ENCODE measurements at places on chromosomes 6 and 20. TPM values are rescaled to one million over a fixed set of nuclear protein-coding genes. Genes with fewer than 3 reads are reported as not detected.

The EEF1A2 gene
- polyA plus RNA-seq, result 952 TPM

The PAK1IP1 gene
- polyA plus RNA-seq, result 25.2 TPM

The NKAIN2 gene
- 0.69 TPM for polyA plus RNA-seq

The CTNNBL1 gene
- 42.6 TPM for polyA plus RNA-seq

The DNMT3B gene
- polyA plus RNA-seq, result 0.14 TPM

The MYCT1 gene
- polyA plus RNA-seq, result 4.5 TPM

The ADAM33 gene
- polyA plus RNA-seq, result 4.6 TPM

The PRPF6 gene
- 52.5 TPM for polyA plus RNA-seq

The RBPJL gene
- polyA plus RNA-seq, result not detected

The SLC26A8 gene
- polyA plus RNA-seq, result not detected

The HDGFL1 gene
- polyA plus RNA-seq, result not detected

- no peak for DNase-seq
These were observed 8.5 kb downstream of the TMEM242 start for GRCh38 chr6:157314705-157315321.

DNA sequence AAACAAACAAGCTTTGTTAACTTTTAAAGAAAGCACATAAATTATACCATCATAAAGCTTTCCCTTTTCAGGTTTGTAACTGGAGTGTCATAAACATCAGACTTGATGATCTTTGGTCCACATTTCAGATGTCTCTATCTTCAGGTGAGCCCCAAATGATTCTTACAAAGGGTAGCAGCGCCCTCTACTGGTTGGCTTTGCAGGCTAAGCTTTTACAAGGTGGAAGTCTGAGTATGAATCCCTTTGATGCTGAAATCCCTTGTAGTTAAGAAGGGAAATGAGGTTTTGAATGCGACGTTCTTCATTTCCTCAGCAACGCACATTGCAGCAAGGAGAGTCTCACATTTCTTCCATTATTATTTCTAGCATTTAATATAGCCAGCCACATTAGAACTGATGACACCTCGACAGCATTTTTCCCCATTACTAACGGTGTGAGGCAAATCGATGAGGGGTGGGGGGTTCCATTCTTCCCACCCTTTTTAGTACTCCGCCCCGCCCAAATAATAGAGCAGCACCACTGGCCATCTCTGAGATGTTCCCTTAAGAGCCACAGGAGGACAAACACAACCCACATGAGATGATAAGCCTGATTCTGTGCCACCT lies 126.3 kb upstream of the NT5E start:
- DNase-seq, result peak; percentile 45

- no peak for DNase-seq
These were observed 148.7 kb downstream of the ZDHHC14 start for GRCh38 chr6:157529654-157530039.

DNA sequence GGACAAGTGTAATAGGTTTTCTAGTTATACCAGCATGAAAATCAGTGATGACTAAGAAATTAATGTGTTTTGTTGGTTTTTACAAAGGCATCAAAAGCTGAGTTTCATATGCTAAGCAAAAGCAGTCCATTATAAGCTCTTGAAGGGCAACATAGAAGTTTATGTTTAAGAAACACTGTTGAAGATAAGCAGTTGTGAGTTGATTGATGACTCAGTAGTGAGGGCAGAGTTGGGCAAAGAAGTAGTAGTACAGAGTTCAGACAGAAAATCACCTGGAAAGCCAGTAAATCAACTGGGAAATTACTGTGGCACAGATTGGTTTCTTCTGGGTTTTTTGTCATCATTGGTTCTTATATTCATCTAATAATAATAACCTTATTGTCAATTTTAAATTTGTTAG lies 78.0 kb upstream of the SMIM8 start:
- no peak for DNase-seq

GRCh38 chr6:116369964-116370759 lies 585 bp upstream of the DSE start:
- no peak for DNase-seq

- no peak for DNase-seq
These were observed 15.5 kb downstream of the CYP39A1 start for GRCh38 chr6:46637145-46637544.

DNA sequence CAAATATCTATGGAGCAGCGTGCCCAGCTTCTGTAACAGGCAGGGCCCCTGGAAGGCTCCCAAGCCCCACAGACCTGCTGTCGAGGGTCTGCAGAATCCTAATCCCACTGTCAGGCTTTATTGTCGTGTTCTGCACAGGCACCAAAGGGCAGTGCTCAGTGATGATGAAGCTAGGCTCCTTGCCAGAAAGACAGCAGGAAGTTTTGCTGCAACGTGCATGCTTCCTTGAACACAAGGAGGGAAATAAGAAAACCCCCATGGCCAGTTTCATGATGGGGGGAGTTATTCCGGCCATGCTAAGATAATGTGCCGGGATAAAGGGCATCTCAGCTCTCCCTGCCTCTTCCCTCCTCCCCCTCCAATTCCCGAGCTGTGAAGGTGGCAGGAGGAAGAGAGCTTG lies 109.4 kb upstream of the KCNG1 start:
- no peak for DNase-seq

DNA sequence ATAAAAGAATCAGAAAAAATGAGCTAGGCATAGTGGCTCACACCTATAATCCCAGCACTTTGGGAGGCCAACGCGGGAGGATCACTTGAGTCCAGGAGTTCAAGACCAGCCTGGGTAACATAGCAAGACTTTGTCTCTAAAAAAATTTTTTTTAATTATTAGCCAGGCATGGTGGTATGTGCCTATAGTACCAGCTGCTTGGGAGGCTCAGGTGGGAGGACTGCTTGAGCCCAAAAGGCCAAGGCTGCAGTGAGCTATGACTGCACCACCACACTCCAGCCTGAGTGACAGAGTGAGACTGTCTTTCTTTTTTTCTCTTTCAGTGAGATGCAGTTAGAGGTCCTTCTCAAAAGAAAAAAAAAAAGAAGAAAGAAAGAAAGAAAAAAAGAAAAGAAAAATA lies 8.5 kb upstream of the SNRPC start:
- DNase-seq, result no peak
